T-cell (primary cell): ENCODE measurements at places on chromosomes 1 and 21.

GRCh38 chr1:159828581-159829272 lies 2.1 kb downstream of the SLAMF8 start:
- DNase-seq, result no peak

DNA sequence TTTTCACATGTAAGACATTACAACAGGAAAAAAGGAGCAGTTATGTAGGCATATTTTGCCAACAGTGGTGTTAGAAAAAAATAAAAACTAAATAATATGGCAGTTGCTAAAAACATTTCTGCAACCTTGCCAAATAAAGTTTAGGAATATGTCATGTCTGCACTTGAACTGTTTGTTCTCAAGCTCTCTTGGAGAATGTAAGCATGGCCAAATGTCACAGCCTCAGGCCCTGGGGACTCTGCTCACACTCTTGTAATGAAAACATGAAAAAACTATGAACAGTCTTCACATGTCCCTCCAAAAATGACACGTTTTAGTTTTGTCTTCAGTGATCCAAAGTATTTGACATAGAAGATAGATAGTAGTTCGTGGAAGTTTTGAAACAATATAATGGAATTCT lies 753.3 kb downstream of the LTN1 start:
- no peak for DNase-seq

GRCh38 chr1:87224201-87224600 lies 104.5 kb upstream of the LMO4 start:
- no peak for DNase-seq

GRCh38 chr1:214331827-214332423 lies 51.0 kb downstream of the SMYD2 start:
- peak; percentile 13 for DNase-seq

- no peak for DNase-seq
These were observed 42.2 kb upstream of the TRABD2B start for GRCh38 chr1:48039088-48040054.

DNA sequence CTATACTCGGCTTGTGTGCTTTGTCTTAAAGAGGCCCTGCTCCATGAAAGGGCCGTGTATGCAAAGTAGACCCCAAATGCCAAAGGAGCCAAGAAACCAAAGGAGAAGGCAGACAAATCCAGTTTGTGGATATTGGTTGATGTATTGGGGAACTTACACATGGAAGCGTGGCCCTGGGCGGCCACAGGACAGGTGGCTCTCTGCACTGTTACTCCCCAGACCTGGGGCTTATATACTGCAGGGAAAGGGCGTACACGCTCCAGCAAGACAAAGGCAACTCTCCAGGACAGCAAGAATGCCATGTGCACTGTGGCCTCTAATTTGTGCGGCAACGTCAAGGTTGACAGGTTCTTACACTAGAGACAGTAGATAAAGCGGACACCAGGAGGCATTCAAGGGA lies 24.8 kb downstream of the RSPH1 start:
- no peak for DNase-seq
